Gastroesophageal sphincter (tissue), 4 donors: ENCODE measurements at places on chromosomes 7 and 10. TPM values are rescaled to one million over a fixed set of nuclear protein-coding genes. Genes with fewer than 3 reads are reported as not detected.

PON1 gene
- not detected for total RNA-seq

GRCh38 chr10:10530313-10530712 lies 487.4 kb upstream of the CELF2 start:
- no peak for ATAC-seq

DNA sequence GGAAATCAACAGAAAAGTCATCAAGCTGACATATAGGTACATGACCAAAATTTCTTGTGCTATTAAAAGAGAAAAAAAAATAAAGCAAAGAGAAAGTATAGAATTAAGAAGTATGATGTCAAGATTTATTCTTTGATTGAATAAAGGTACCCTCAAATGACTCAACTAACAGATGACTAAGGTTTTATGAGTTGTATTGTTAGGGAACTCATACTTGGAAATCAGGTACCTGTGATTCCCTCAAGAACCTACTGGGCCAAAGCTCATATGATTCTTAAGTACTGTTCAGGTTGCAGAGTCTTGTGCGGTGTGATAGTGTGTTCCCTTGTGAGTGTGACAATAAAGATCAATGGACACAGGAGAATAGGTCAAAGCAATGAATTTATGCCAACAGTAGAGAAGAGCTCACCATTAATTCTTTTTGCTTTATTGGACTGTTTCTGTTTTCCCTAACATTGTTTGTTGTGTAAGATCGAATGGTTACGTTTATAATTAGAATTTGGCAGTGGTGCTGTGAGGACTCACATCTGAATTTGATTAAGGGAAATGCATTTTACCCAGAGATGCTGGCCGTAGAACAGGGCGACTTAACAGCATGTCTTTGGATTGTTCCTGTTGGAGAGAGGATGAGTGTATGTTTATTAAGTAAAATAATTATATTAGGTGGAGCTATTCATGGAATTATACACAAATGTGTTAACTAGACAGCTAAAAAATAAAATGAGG lies 293.2 kb upstream of the SEMA3D start:
- ATAC-seq, result no peak

DNA sequence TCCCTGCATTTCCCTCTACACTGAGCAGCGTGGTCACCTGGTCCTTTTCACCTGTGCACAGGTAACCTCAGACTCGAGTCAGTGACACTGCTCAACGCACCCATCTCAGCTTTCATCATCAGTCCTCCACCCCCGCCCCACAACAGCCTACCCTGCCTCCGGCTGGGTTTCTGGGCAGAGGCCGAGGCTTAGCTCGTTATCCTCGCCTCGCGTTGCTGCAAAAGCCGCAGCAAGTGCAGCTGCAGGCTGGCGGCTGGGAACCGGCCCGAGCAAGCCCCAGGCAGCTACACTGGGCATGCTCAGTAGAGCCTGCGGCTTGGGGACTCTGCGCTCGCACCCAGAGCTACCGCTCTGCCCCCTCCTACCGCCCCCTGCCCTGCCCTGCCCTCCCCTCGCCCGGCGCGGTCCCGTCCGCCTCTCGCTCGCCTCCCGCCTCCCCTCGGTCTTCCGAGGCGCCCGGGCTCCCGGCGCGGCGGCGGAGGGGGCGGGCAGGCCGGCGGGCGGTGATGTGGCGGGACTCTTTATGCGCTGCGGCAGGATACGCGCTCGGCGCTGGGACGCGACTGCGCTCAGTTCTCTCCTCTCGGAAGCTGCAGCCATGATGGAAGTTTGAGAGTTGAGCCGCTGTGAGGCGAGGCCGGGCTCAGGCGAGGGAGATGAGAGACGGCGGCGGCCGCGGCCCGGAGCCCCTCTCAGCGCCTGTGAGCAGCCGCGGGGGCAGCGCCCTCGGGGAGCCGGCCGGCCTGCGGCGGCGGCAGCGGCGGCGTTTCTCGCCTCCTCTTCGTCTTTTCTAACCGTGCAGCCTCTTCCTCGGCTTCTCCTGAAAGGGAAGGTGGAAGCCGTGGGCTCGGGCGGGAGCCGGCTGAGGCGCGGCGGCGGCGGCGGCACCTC lies at the start of the genes KLLN and PTEN:
TSS of gene KLLN (minus strand) at position 481 of the 891 bp plus-strand sequence. CDS start 1,046 bp downstream, outside the sequence.
TSS of gene PTEN (plus strand) at position 573 of the 891 bp plus-strand sequence. CDS start 845 bp downstream, outside the sequence.
- peak; percentile 67 for ATAC-seq

JCAD gene
- 21.0 TPM for total RNA-seq

- no peak for ATAC-seq
These were observed 81.7 kb upstream of the NRP1 start for GRCh38 chr10:33416209-33416608.

DNA sequence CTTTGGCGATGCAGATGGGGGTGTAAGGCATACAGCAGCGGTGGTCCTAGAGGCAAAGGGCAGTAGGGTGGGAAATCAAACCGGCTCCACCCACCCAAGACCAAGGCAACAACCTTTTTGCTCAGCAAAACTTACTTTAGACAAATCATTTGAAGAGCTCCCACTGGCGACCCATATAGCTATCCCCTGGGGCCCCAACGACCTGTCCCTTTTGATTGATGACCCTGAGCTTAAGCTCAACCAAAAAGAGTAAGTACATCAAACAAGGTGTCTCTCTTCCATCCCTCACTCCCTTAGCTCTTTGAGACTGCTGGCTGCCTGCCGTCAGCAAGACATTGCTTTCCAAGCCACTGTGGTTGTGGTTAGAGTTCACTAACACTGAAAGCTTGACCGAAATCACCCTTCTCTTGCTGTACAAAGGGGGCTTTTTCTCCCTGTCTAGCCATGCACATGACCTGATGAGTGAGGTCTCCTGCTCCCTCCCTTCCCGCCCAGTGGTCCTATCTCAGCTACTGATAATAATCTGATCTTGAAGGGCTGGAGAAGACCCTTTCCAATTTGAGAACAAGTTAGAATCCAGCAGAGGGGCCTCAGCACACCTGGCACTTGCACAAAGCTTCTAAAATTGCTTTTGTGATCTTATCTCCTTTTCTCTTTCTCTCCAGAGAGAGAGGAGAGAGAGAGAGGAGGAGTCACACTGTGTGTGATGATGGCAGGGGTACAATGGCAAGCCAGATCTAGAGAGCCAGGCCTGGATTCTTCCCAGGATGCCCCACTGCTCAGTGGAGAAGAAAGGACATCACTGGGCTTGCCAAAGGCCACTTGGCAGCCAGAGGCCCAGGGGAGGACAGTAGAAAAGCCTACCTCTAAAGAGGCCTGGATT lies 42.2 kb downstream of the XPNPEP1 start:
- ATAC-seq, result no peak

DNA sequence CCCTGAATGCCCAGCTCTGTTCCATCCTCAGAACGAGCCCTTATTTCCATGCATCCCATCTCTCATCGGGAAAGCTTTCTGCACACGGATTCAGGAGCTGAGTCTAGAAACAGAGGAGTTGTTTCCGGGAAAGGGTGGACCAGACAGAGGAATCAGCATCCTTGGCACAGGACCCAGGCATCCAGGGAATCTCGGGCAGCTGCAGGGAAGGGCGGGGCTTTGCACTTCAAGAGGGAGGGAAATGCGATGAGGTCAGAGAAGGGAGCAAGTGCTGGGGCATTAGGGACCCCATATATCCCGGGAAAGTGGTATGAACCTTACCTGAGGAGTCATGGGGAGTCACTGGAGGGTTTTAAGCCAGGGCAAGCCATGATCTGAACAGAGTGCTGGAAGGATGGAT lies 68.5 kb downstream of the NPTX2 start:
- ATAC-seq, result no peak

DNA sequence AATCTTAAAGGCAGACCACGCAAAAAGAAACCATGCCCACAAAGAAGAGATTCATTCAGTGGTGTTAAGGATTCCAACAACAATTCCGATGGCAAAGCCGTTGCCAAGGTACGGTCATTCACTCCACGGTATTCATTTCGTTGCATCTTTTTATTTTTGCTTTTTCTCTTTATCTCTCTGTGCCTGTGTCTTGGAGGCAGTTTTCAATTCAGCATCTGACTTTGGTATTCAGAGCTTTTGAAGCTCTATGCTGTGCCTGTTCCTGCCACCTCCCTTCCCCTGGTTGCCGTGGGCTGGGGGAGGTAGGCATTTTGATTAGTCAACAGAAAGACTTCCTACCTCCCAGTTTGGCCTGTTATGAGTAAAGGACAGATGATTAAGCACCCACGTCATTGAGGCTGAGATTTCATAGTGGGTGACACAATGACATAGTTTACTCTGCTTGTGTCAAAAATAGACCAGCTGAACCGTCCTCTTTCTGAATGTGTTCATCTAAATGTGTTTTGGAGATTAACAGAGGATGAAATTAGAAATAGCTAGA lies 149.5 kb downstream of the ARID5B start:
- peak; percentile 68 for ATAC-seq

GCK gene
- total RNA-seq, result 0.54 TPM

DNA sequence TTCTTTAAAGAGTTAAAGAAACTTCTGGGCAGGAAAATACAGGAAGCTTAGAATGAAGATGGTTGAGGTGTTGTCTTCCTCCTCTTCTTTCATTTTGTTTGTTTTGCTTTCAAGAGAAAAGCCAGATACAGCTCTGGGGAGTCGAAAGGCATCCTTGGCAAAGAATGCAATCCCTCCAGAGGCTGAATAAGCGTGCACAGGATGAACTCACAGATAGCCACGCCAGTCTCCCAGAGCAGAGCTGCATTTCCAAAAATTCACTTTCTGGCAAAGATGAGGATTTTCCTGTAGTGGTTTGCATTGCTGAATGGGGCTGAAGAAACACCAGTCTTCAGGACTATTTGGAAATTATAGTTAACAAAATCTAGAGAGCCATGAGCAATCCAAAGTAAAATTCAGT lies 336.4 kb downstream of the NRG3 start:
- no peak for ATAC-seq

- ATAC-seq, result no peak
These were observed 73.0 kb upstream of the LRRC4 start for GRCh38 chr7:128104108-128104742.

PLAC9 gene
- 34.9 TPM for total RNA-seq
